Chondrocyte (in vitro differentiated cells): ENCODE measurements at places on chromosomes 2 and 18.

GRCh38 chr18:48408727-48409590, at the start of gene ZBTB7C:
Gene ZBTB7C, minus strand, starts transcription at chr18:48409383.
- DNase-seq = no peak

- DNase-seq = no peak
Measured at GRCh38 chr2:222708274-222708710, 36.8 kb downstream of the MOGAT1 start.

- no peak for DNase-seq
Measured at GRCh38 chr18:61917818-61918217, 25.0 kb upstream of the RNF152 start.

GRCh38 chr2:64111426-64111825, 32.8 kb downstream of the PELI1 start:
- no peak for DNase-seq

- DNase-seq = no peak
Measured at GRCh38 chr2:237733677-237734300, 64.8 kb upstream of the RBM44 start.
